ENCODE measurements at places on chromosomes 11 and 22.

- DNase-seq: no peak
Observed at GRCh38 chr11:80441821-80442220, 1001.0 kb upstream of the TENM4 start.

DNA sequence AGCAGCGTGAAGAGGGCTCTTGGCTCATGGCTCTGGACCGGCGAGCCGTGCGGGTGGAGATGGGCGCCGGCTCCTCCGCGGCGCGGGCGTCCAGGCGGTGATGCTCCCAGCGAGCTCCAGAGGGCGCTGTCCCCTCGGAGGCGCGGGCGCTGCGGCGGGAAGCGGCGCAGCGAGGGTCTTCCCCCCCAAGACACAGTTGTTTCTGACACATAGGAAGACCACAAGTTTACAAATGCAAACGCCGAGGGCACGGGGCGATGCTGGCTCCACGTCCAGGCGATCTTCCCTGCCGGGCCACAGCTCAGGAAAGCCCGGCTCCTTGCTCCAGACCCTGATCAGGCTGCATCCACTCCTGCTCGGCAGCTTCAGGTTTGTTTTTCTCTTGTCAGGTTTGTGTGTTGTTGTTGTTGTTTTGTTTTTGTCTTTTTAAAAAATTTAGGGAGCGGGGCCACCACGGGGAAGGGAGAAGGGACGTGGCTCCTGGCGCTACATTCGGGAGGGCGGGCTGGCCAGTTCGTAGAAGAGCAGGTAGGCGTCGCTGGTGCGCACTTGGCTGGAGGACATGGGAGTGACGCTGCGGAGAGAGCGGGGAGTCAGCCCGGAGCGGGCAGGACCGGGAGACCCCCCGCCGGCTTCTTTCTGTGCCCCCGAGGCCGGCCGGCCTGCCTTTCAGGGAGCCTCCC is 10.0 kb upstream of the MFRP start:
- DNase-seq: peak; percentile 52

DNA sequence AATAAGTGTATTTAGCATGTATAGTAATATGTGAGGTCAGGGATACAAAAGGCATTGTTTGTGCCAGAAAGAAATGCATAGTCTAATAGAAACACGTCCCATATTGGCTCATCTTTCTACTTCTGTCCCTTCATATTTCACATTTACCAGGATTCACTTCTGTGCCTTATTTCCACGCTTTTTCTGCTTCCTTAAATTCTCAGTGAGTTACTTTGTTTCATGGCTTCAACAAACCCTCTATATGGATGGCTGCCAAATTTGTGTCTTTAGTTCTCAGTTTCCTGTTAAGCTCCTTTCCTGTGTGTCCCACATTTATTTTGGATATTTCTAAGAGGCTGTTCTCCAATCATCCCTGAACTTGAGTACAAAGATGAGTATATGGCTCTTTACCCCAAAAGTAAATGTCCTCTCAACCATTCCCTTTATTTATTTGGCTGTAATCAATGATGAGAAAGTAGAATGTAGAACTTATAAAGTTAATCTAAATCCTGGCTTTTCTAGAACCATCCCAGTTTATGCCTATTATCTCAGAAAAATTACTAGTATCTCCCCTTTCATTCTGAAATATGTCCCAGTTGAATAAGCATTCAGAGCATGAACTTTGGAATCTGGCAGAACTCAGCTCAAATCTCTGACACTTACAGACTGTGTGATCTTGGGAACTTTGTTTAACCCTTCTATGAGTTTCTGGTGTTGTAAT is 23.5 kb downstream of the OR8B12 start:
- DNase-seq: no peak

DNA sequence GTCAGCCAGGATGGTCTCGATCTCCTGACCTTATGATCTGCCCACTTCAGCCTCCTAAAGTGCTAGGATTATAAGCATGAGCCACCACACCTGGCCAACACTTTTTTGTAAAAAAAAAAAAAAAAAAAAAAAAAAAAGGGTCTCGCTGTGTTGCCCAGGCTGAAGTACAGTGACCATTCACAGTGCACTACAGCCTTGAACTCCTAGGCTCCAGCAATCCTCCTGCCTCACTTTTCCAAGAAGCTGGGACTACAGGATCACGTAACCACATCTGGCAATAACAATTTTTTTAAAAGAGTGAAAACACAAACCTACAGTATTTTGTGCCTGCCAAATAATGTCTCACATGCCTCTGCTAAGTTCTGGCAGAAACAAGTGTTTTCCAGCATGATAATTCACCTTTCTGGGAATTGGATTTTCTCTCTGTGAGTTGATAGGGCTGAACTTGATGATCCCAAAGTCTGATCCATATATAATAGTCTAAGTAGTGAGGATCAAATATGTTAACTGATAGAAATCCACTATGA is 30.6 kb downstream of the ADORA2A start:
- DNase-seq: no peak

- no peak for DNase-seq
Observed at GRCh38 chr11:116192509-116193210, 580.1 kb downstream of the BUD13 start.

DNA sequence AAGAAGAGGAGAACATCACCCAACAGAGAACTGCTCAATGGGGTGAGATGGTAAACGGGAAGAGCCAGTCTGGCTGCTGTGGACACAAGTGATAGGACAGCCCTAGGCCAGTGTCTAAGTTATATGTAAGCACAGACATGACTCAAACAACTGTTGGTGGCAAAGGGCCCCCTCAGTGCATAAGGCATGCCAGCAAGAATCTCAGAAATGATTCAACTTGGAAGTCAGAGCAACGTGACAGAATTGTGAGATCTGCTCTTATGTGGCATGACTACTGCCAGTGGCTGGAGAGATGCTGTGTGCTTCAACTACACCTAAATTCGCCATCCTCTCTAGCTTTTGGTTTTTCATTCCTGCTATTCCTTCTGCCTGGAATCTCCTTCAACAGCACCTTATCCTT is 7.4 kb downstream of the SLN start:
- DNase-seq: no peak

- DNase-seq: no peak
Observed at GRCh38 chr11:116537121-116537520, 235.7 kb downstream of the BUD13 start.

DNA sequence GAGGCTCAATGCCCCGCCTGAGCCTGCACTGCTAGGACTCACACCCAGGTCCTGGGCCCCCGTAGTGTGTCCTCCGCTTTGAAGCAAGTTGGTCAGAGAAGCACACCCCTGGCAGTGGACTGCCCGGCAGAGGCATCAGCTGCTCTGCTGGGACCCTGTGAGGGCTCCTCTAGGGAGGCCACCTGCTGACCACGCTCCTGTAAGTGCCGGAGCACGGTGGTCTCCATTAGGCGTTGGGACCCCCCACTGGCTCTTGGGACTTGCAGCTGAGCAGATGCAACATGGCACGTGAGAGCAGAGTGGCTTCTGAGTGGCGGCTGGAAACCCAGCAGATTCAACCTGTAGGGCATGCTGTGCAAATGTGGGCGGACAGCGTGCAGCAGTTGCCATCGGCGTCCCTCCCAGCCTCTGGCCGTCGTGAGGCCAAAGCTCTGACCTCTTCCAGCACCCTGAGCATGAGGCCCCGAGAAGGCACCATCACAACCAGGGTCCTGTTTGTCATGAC is 16.9 kb downstream of the MRGPRG start:
- DNase-seq: no peak

GRCh38 chr22:42436404-42436803 is 4.2 kb upstream of the NFAM1 start:
- no peak for DNase-seq

DNA sequence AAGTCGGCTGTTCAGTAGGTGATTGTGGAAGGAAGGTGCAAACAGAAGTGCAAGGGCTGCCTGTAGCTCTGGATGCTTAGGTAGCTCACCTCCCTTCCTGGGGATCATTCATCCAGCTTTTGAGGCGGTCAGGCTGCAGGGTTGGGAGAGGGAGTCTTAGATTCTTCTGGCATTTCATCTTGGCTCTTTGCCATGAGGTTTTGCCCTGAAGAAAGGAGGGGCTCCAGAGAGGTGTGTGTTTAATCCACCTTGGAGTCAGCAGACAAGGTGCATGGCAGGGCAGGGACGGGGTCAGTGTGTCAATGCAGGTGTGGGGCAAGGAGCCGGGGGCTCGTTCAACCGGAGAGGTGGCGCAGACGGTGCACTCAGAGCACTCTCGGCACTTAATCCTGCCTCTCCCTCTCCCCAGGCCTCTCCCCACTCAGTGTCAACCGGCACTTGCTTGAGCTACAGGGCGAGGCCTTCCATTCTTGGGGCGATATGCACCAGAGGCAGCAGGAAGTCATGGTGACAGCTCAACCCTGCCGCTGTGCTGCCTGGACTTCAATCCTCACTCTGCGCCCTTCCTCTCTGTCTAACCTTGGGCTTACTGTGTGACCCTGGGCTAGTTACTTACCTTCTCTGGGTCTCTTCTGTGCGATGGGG is 7.2 kb downstream of the ADAMTS15 start:
- no peak for DNase-seq

DNA sequence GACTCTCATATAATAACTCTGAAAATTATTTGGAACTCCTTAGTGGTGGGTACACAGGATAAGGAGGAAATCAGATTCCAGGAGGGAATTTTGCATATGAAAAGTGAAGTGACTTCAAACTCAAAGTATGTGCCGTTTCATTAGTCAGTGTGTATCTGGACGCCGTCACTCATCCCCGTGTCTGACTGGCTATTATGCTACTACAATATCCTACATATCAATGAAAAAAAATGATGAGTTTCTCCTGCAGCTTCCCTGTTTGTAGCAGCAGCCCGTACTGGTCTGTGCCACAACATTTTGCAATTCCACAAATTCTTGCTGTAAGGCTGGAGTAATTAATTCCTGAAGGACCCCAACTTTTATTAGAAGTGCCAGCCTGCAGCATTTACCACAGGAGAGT is 16.5 kb downstream of the WT1 start:
- no peak for DNase-seq

DNA sequence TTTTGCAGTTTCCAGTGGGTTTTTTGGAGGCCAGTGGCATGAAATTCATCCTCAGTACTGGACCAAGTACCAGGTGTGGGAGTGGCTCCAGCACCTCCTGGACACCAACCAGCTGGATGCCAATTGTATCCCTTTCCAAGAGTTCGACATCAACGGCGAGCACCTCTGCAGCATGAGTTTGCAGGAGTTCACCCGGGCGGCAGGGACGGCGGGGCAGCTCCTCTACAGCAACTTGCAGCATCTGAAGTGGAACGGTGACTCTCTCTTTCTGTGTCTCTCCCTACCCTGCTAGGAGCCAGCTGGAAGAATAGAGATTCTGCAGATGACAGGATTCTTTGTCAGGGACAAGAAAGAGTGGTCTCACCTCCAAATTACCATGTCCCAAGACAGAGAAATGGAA is 25.5 kb downstream of the EHF start:
- no peak for DNase-seq

- DNase-seq: no peak
Observed at GRCh38 chr11:3123305-3123704, 41.8 kb downstream of the OSBPL5 start.

DNA sequence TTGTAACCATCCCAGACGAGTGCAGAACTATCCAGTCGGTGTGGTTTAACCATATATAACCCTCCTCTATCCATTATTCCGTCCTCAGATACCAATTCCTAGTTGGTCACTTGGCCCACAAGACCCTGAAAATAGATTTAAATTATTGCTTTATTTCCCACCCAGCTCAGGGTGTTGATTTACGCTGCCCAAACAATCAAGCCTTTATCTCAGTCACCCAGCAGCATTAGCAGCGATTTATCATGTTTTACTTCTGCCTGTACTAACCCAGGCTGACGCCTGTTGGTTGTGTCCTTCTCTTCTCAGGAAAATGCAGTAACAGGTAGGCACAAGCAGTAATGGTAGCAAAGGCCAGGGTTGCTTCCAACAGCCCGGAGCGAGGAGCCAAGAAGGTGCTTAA is 81.2 kb downstream of the DSCAML1 start:
- DNase-seq: no peak

GRCh38 chr11:119320776-119321524 is 4.0 kb upstream of the MCAM start:
- DNase-seq: no peak

DNA sequence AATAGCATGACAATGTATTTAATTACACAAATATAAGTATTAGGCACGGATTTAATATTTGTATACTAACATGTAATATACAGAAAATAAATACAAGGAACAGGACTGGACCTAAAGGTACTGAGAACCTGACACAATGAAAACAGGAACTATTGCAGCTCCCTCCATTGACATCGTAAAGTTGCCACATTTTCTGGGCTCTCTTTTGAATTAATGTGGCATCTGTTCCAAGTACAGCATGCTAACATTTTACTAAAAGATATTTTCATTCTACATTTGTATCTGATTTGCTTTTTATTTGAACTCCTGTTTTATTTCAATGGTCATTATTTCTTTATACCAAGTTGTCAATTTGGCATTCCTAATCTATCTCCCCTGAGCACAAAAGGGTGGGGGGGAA is 15.3 kb downstream of the PHF21A start:
- no peak for DNase-seq

DNA sequence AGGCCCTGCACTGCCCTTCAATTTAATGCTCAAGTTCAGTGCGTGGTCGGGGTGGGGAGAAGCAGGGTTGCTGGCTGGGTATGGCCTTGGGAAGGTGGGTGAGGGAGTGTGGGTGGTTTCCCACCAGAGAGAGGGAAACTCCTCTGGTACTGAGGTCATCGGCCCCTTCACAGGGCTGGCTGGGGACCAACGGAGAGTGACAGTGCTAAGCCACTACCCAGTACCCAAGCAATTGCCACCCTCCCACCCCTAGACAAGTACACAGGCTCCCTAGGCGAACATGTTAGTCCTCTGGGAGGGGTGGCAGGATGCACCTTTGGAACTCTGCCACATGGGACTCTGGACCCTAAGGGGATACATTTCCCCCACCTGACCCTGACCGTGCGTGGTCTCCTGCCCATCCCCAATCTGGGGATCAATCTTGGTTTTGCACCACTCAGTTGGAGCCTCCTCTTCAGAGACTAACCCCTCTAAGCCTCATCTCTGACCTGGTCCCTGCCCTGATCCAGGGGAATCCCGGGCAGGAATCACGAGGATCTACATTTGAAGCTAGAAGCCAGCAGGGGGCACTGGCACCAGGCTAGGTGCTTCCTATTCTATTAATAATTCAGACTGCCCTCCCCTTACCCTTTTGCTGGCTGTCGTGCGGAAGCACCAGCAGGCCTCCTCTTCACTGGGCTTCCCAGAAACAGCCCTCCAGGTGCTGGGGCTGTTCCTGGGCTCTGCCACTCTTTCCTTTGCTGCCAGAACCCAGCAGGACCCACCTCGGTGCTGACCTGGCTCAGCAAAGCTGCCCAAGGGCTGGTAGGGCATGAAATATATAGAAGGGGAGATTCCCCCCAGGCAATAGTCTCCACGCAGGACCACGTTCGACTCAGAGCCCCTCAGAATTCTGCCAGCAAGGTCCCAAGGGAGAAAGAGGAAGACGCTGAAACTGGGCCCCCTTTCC is 377.7 kb downstream of the TENM4 start:
- no peak for DNase-seq

- DNase-seq: no peak
Observed at GRCh38 chr22:45587638-45588505, 83.8 kb upstream of the ATXN10 start.

- no peak for DNase-seq
Observed at GRCh38 chr22:27206374-27207133, 549.2 kb downstream of the MIAT start.

Data from stimulated activated CD4-positive, alpha-beta T cell treated with anti-CD3 and anti-CD28 coated beads, Interleukin-1b, Interleukin-23, amount 100 ng/mL, for 1 hour (primary cell).